ENCODE measurements at places on chromosomes 5 and 9.
A peak's percentile ranks its signal among the peaks of the same experiment; 100 is the strongest.

- DNase-seq, result no peak
Observed at GRCh38 chr5:124963236-124963919, 216.9 kb upstream of the ZNF608 start.

- DNase-seq, result no peak
Observed at GRCh38 chr9:129379886-129380285, 201.8 kb upstream of the IER5L start.

- no peak for DNase-seq
Observed at GRCh38 chr5:54936201-54936600, 49.2 kb downstream of the ESM1 start.

GRCh38 chr5:134143431-134143830 lies 28.9 kb downstream of the TCF7 start:
- no peak for DNase-seq

- DNase-seq, result no peak
Observed at GRCh38 chr5:155935723-155936122, 391.2 kb upstream of the SGCD start.

DNA sequence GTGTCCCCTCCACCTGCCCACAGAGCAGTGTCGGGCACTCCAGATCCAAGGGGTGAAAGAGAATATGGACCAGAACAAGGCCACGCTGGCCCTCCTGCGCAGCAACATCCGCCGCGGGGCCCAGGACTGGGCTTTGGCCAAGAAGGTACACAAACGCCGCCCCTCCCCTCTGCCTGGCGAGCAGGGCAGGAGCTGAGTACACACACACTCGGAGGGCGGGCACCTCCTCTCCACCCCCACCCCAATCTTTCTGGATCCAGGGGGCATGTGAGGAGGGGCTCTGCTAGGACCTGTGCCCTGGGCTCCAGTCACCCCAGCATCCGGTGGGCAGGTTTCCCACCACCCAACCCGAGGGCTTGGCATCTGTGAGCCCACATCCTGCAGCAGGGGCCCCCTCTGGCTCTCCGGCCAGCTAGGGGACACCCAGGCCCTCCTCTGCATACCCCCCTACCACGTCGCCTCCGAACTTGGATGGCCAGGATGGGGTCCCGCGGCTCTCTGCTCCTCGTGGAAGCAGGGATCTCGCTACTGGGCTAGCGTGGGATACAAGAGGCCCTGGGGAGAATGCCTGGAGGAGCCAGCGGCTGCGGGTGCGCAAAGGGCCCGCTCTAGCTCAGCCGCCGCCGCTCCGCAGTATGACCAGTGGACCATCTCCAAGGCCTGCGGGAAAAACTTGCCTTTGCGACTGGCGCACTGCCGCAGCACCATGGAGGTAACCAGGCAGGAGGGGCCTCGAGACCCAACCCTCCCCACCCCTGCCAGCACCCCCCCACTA lies 3.1 kb downstream of the CCDC183 start:
- DNase-seq, result no peak

DNA sequence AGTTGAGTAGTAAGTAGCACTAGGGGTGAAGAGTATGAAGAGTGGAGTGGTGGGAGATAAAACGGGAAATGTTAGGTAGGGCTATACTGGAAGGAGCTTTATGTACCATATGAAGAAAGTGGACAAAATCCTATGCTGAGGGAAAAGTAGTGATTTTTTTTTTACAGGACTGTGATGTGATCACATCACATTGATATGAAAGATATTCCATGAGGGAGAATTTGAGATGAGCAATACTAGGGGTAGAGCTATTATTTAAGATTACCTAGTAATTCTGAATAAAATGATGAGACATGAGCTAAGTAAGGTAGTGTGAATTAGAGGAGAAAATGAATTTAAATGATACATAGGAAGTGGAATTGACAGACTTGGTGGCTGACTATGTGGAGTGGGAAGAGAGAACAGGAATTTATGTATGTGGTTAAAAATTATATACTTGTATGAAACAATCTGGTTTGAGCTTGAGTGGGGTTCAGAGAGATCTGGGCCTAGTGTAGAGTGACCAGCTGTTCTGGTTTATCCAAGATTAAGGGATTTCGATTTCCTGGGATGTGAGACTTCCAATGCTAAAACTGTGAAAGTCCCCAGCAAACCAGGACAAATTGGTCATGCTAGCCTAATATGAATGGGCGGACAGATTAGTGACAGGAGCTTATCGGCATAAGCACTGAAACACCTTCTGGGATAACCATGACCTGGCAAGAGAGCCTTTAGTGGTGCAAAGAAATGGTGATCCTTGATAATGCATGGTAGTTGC lies 29.3 kb upstream of the STOM start:
- no peak for DNase-seq

DNA sequence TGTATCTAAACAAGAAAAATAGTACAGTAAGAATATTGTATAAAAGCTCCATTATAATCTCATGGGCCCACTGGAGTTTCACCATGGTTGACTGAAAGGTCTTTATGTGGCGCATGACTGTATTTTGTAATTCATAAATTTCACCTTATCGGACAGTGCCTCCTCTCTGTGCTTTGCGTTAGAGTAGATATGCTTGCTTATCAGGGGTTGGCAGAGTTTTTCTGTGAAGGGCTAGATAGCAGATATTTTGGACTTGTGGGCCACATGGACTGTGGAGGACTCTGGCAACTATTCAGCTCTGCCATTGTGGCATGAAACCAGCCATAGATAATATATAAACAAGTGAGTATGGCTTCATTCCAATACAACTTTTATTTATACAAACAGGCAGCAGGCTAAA lies 23.2 kb downstream of the GAPVD1 start:
- no peak for DNase-seq

DNA sequence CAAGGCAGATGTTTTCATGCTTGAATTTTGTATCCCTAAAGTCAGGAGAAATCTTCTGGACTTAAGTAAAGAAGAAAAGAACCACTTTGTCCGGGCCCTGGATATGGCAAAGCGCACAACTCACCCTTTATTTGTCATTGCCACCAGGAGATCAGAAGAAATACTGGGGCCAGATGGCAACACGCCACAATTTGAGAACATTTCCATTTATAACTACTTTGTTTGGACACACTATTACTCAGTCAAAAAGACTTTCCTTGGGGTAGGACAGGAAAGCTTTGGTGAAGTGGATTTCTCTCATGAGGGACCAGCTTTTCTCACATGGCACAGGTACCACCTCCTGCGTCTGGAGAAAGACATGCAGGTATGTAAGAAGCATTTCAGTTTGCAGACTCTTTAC lies 2.3 kb downstream of the TYRP1 start:
- no peak for DNase-seq

DNA sequence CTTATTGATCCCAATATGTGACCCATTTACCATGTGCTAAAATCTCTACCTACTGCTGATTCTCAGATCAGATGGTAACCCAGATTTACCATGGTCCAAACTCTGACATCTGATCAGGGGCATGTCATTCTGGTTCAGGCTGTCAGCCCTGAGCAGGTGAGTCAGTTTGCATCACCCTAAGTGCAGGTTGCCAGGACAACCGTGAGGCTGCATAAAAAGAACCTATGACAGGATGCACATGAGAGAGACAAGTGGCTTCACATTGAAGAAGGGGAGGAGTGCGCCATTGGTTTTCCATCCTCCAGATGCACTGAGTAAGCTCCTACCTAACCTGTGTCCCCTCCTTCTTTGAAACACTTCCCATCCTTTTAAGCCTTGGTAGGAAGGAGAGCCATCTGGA lies 801 bp upstream of the PRSS3 start:
- no peak for DNase-seq

- DNase-seq, result no peak
Observed at GRCh38 chr5:119070578-119070827, 384 bp upstream of the DMXL1 start.

DNA sequence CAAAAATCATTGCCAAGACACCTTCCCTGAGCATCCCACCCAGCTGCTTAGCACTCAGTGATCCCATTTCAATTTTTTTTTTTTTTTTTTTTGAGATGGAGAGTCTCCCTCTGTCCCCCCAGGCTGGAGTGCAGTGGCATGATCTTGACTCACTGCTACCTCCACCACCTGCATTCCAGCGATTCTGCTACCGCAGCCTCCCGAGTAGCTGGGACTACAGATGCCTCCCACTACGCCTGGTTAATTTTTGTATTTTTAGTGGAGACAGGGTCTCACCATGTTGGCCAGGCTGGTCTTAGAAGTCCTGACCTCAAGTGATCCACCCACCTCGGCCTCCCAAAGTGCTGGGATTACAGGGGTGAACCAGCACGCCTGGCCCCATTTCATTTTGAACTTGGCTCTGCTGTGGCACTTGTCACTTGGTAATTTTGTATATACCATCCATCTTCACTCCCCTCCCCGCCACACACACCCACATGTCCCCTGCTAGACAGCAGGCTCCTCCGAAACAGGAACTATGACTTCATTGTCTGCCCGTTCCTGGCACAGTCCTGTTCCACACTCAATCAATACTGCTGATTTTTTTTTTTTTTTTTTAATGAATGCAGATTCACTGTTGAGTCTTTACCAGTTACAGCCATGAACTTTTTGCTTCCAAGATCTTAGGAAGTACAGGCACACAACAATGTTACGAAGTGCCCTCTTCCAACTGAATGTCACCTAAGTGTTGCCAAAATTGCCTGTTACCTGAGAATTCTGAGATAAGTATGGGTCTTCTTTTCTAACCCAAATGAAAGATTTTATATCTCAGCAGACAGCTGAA lies 17.3 kb upstream of the ZBTB34 start:
- no peak for DNase-seq

DNA sequence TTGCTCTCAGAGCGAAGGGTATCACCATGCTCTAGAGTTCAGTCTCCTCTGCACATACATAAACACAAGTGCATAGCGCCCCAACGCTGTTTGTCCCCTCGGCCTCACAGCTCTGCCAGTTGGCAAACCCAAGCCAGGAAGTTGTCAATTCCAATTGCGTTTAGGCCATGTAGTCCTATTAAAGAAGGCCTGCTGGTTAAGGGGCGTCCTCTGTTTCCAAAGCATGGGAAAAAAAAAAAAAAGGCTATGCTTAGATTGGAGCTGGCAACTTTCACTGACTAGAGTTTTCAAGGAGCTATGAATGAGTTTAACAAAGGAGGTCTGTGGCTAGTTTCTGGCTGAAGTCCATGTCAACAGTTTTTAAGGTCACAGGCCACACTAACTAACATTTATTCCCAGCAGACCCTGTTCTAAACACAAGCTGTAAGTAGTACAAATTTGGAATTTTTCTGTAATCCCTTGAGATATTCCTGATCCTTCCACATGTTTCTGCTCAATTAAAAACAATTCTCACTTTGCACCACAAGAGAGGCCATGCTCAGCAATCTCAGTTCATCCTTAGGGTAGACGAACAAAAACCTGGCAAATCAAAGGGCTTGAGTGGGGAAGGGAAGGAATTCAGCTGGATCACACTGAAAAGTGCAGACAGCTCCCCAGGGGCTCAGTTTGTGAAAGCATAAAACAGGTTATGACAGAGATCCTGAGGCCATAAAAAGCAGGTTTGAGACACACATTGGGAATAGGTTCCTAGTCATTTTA lies 187.7 kb downstream of the DENND1A start:
- DNase-seq, result no peak

DNA sequence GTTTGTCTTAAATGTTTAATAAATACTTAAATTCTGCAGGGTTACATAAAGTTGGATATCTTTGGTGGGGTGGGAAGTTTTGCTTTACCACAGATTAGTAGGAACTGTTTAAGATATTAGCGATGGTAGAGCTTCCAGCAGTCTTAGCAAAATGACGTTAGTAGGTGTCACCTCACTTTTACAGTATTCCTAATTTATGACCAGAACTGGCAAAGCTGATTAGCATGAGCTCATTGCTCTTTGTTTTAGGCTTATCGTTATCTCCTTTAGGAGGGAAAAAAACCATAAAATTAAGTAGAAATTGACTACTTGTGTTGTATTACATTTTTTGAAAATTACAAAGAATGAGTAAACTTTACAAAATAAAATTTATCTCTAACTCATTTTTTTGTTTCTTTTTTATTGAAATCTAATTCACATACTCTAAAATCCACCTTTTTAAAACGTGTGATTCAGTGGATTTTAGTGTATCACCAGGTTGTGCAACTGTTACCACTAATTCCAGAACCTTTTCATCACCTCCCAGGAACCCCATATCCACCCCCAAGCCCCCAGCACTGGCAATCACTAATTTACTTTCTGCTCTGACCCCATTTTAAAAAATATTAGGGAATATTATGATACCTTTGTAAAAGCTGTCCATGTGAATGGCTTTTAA lies 129.5 kb downstream of the TRIO start:
- DNase-seq, result no peak

- DNase-seq, result no peak
Observed at GRCh38 chr9:70811638-70812037, 309.8 kb downstream of the TRPM3 start.

- peak; percentile 29 for DNase-seq
Observed at GRCh38 chr9:124285903-124286291, 28.1 kb downstream of the NEK6 start.

- no peak for DNase-seq
Observed at GRCh38 chr9:133621725-133622267, 12.6 kb upstream of the FAM163B start.

DNA sequence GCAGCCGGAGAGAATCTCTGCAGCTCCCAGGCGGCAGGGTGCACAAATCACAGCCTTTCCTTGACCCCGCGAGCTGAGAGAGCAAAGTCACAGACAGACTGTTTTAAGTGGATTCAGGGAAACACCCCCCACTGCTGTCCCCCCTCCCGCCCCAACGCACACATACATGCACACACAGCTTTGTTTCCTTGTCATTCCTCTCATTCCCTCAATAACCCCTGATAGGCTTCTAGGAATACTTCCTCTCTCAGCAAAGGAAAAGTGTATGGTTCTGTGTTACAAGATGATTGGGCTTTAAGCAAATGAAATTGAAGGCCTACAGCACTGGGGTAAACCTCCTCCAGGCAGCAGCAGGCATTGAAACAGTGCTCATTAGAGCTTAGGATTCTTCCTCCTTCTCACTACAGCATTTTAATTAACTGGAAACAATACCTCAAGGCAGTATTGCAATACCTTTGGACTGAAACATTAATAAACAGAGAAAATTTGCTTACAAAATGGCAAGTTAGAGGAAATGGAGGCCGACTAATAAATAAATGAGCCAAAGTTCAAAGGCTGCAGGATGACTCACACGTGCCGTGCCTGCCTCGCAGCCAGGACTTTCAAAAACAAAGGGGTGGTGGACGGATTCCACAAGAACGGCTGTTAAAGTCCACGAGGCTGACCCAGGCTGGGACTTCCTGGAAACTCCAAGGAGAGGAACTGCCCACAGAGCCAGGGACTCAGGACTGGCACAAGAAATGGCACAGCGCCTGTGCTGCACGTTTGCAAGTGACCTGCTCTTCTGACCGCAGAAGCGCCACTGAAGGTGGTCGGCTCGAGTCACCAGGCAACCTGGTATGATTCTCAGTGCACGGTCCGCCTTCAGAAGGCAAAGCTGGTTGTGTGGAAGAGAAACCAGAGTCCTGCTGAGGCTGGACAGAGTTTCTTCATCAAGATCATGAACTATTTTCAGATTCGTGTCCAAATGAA lies 236.2 kb downstream of the SYK start:
- no peak for DNase-seq
